ENCODE measurements at places on chromosomes 13 and 19.

DNA sequence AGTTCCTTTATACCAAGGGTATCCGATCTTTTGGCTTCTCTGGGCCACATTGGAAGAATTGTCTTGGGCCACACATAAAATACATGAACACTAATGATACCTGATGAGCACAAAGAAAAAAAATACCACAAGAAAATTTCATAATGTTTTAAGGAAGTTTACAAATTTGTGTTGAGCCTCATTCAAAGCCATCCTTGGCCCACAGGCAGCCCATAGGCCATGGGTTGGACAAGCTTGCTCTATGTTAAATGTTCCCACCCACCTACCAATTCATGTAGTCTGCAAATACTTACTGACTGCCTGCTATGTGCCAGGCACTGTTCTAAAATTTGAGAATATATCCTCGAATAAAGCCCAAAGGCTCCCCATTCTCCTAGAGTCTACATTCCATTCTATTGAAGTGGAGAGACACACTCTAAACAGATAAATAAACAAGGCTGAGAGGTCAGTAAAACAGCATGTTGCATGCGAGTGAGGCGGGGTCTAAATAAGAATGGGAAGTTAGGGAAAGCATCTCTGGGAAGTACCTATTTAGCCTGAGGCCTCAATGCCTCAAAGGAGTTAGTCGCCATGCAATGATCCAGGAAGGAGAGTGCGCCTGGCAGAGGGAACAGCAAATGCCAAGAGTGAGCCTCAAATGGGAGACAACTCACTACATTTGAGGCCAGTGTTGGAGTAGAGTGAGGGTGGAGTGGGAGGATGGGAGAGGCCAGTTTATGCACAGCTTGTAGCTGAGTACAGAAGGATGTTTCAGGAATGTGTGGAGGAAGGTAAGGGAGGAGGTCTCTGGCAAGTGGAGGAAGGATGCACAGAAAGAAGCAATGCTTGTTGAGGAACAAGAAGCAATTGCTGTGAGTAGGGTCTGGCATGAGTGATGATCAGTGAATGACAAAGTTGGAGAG lies 52.5 kb upstream of the CLDN10 start:
- no peak for DNase-seq

GRCh38 chr19:6088602-6089049 lies 21.7 kb downstream of the RFX2 start:
- no peak for DNase-seq

DNA sequence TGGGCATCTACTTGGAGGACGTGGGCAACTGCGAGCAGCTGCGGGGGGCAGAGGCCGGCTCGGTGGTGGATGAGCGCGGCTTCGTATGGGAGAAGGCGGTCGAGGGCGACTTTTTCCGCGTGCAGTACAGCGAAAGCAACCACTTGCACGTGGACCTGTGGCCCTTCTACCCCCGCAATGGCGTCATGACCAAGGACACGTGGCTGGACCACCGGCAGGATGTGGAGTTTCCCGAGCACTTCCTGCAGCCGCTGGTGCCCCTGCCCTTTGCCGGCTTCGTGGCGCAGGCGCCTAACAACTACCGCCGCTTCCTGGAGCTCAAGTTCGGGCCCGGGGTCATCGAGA lies 10.3 kb upstream of the STRN4 start:
- no peak for DNase-seq

DNA sequence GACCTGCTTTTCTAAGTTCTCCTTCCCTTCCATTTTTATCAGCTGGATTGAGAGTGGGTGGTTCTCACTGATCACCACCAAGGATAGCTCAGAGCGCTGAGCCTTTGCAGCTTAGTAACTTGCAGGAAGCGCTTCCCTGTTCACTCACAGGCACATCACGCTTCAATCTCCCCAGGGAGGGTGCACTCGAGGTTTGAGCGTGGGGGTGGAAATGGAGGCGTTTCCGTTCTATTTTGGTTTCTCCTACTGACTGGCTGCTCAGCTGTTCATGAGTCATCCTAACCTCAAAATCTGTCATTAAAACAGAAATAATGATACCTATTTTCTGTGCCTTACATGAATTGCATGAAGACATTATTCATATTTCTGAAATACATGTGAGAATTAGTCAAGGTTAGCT lies 292.1 kb downstream of the SPRY2 start:
- no peak for DNase-seq

- DNase-seq: no peak
Measured at GRCh38 chr13:50616101-50616500, 227.4 kb downstream of the DLEU7 start.

DNA sequence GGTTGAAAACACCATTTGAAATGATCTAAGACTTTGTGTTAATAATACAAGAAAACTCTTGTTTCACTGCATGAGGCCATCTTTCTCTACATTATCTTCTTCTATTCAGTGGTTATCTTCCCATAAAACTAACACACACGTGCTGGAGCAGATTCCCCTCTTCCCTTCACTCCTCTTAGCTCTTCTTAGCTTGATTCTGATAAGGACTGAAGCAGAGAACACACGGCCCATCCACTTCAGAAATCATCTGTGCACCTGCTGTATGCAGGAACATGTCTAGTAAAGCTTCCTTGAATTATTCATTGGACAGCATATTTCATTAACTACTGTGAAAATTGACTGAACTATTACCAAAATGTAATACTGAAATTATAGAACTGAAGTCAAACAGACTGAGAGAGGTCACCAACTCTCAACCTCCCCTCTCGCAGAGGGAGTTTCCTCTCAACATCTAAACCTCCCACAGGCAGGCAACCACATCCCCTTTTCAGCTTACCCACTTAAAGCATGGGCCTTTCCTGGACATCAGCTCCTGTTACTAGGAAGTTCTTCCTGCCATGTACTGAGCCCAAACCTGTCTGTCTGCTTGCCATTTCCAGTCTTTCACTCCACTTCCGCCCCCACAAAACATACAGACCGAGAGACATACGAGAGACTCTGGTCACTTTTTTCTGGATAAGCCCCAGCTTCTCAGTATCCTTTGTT lies 113.9 kb downstream of the CRYL1 start:
- DNase-seq: peak; percentile 40

GRCh38 chr19:19602713-19603324 lies 15.7 kb downstream of the PBX4 start:
- DNase-seq: no peak
